ENCODE measurements at places on chromosomes 1 and 21. TPM values are rescaled to one million over a fixed set of nuclear protein-coding genes. Genes with fewer than 3 reads are reported as not detected.

Gene TSPEAR
- 0.51 TPM for total RNA-seq

Gene HSD3B2
- not detected for total RNA-seq

DNA sequence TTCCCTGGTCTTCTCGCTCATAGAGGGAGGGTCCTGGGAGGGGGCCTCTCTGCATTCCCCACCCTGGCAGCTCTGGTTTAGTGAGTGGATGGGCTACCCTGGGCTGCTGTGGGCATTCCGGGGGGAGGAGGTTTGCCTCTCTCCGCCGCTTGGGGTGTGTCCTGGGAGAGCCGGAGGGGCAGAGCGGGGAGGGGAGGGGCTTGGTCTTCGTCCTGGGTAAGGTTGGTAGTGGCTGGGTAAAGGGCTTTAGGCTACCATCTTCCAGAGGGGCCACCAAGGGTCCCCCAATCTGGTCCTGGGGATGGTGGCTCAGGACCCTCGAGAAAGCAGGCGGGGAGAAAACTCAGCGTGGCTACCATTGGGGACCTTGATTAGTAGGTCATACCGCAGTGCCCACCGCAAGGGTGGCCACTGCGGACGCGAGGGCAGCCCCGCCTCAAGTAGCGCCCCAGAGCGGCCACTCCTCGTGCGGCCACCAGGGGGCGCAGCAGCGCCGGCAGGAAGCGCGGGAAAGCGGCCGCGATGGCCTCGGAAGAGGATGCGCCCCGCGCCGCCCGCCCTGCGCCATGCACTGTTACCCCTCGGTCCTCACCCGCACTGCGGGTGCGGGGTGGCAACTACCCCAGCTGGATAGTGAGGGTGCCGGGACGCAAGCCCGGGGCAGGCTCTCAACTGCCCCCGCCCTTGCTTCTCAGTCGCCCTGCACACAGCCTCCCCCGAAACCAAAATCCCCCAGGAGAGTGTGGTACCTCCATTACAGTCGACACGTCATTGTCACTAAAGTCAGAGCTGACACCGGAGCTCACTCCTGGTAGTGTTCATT lies 44.1 kb upstream of the SLC25A33 start:
- peak; percentile 77 for DNase-seq

DNA sequence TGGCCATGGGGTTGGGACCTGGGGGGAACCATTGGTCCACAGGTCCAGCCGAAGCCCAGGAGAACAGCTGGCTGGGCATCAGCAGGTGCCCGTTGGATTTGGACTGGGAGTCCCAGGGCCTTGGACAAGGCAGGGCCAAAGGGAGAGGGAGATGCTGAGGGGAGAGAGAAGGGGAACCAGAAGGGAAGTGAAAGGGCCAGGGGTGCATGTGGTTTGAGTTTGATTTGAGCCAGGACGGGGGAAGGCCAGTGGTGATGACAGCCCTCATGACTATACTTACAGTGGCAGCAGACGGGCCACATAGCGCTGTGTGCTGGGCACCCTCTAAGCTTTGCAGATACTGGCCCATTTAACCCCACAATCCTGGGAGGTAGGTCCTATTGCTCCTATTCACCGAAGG lies 18.8 kb downstream of the AGRN start:
- no peak for DNase-seq

- DNase-seq = no peak
Observed at GRCh38 chr21:46633566-46633965, 1.9 kb upstream of the PRMT2 start.

All from Right ventricle myocardium superior (tissue), 1 donor.